Activated CD4-positive, alpha-beta T cell treated with anti-CD3 and anti-CD28 coated beads, Interleukin-2, amount 50 U/mL, for 48 hours (primary cell): ENCODE measurements at places on chromosomes 7 and 10.

DNA sequence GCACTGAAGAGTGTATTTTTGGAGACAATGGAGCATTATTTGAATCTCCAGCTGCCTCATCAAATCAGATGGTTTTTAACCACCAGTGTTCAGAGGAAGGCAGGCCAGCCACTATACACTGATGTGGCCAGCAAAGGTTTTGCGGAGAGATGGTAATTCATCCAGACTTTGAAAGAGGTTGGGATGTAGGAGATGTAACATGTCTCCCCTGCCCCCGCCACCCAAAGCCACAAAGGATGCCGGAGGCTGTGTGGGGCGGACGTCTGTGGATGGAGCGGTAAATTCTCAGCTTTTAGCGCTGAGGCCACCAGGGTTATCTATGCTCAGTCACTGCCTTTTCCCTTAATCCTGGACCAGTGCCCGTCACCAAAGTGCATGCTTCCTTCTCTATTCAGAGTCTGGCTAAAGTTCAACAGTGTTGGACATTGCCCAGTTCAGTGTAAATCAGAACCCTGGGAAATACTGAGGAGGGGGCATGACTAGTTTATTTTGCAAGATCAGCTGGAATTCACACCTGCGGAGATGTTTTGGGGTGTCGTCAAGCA is 3.7 kb upstream of the TRIP6 start:
- DNase-seq: no peak

DNA sequence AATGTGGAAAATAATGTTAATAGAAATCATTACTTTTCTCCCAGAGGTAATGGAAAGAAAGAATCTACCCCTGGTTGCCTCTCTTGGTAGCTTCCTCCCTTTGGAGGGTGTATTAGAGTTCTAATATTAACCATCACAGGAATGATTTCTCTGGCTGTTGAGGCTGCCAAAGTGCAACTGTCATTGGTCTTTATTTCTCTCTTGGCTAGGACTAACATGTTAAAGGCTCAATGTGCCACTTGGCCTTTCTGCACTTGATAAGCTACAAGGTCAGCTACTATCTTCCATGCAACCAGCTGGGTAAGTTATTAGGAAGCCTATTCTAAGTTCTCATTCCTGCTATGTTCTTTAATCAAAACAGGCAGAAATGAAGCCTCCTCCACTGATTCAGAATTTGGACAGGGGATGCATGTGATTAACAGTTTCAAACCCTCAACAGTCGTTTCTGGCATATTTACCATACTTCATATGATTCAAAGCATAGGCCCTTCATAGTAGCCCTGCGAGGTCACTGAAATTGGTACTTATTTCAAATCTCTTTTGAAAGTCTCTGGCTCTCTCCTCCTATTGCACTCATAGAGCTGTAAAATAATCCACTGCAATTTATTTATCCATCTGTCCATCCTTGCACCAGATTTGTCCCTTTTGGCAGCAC is 645.0 kb downstream of the SORCS1 start:
- no peak for DNase-seq

DNA sequence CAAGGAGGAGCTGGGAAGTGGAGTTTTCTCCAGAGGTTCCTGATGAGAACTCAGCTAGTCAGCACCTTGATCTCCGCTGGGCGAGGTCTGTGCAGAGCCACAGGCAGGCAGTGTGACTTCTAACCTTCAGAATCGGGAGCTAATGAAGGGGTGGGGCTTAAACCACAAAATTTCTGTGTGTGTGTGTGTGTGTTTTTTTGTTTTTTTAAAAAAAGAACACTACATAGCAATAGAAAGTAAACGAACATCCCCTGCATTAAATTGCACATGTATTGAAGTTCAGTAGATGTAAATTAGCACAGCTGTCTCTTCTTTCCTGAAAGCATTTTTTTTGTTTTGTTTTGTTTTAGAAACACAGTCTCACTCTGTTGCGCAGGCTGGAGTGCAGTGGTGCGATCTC is 46.2 kb downstream of the RBM17 start:
- DNase-seq: no peak

DNA sequence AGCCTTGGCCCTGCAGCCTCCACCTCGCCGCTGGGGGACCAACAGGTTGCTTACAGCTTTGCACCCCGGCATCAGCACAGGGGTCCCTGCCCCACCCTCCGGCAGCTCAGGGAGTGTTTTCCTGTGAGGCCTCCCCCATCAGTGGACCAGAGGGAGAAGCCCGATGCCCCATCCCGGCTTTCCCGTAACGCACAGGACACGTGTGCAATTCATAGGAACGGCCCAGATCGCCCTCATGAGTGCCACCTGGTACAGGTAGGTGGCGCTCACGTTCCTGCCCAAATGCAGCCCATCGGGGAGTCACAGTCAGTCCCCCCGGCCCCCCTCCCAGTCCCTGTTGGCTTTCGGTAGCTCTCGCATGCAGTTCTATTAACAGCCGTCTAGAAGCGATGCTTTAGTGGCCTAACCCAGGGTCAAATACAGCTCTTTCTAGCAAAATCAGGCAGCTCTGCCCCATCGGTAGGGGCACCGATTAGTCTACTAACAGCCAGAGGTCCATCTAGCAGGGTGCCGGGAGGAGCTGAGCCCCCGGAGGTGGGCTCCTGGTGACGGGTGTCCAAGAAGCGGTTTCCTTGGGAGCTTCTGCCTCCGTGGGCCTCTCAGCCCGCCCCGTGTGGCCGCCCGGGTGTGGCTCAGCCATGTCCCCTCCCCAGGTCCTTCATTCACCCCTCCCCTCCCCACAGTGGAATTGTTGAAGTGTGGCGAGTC is 48.4 kb upstream of the GTF2IRD1 start:
- no peak for DNase-seq

- no peak for DNase-seq
These were observed 81.5 kb upstream of the VIPR2 start for GRCh38 chr7:159226011-159226702.

DNA sequence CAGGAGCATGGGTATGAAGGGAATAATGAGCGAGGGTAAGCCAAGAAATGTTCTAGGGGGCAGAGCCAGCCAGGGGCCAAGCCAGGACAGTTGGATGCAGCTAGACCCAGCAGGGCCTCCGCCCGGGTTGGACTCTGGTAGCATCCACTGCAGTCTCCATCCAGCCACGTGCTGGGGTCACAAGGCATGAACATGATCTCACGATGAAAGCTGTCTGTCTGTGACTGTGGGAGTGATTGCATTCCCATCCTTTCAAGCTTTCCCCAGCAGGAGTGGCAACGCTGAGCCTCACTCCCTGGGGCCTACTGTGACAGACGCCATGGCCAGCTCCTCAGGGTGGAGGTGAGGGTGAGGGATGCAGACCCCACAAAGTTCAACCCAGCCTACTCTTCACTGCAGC is 47.8 kb upstream of the RET start:
- no peak for DNase-seq

GRCh38 chr7:110291430-110291829 is 799.5 kb upstream of the LRRN3 start:
- no peak for DNase-seq
